ENCODE measurements at places on chromosomes 5 and 9.

DNA sequence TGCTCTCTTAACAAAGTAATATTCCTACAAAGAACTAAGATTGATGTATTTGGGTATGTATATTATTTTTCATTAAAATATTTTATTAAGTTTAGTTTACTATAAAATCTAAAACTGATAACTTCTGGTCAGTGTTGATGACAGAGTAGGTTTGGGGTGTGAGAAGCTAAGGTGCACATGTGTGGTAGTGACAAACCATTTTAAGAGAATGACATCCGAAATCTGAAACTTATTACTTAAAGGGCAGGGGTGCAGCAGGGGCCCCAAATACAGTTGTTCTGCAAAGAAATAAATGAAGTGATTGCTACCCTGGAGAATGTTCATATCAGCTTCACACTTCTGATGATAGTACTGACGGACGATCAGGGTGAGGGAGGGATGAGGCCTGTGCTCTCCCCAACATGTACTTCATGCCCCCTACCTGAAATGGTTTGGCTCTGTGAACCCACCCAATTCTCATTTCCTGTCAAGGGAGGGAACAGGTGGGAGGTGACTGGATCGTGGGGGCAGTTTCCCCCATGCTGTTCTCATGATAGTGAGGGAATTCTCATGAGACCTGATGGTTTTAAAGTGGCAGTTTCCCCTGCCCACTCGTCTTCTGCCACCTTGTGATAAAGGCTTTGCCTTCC lies 125.3 kb upstream of the RFX3 start:
- no peak for DNase-seq

- no peak for DNase-seq
Measured at GRCh38 chr5:77003246-77003645, 27.0 kb upstream of the AGGF1 start.

- DNase-seq, result no peak
Measured at GRCh38 chr9:71908825-71909224, 2.2 kb downstream of the ABHD17B start.

- DNase-seq, result no peak
Measured at GRCh38 chr5:1133510-1134201, 21.8 kb upstream of the SLC12A7 start.

DNA sequence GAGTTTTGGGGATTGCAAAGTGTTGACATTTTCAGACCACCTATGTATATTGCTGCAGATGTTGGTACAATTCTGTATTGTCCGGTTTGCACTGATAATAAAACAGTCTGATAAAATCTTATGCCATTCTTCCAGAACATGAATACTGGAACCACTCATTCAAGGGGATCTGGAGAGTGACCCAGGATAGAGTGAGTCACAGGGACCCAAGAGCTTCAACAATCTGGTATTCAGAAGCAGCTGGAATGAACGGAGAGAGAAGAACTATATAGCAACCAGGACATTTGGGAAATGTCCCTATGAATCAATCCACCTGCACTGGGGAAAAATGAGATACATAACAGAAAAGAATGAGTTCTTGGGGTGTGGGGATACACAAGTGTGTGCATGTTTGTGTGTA lies 73.3 kb downstream of the SH3TC2 start:
- DNase-seq, result no peak

GRCh38 chr5:1235379-1235778 lies 10.2 kb downstream of the SLC6A18 start:
- DNase-seq, result peak; percentile 23

DNA sequence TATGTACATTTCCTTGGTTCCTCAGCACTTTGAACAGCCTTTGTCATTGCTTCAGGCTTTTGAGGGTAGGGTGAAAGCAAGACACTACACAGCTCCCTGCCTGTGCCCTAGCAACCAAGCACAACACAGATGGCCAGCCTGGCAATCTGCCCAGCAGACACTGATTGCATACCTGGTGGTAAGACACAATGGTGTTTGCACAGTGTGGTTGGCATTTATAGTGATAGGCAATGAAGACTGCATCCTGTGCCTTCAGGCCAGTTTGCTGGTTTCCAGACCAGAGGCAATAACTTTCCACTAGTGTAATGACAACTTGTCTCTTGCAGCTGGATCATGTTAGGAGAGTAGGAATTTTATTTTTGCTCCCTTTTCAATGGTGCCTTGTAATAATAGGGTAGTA lies 144.5 kb upstream of the TNC start:
- DNase-seq, result peak; percentile 83

DNA sequence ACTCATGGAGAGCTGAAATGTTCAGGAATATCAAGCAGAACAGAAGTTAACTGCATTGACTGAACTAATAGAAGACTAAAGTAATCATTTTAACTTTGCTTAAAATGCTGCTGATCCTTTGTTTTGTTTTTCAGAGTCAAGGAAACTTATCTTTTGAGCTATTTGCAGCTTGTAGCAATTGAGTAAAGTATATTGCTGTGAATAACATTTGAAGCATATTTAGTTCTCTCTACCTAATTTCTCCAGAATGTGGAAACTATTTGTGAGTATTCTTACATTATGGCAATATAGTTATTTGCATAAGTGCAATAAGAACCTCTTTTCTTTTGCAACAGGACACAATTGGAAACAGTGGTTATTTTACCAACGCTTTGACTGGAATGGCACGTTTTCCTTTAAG lies 5.3 kb upstream of the SOX30 start:
- no peak for DNase-seq
